ENCODE measurements at places on chromosomes 7 and 10. TPM values are rescaled to one million over a fixed set of nuclear protein-coding genes. Genes with fewer than 3 reads are reported as not detected.

The MYH16 gene
- total RNA-seq = not detected

The TRPV5 gene
- not detected for total RNA-seq

The IQUB gene
- not detected for total RNA-seq

The CNTNAP2 gene
- not detected for total RNA-seq

The NEUROD6 gene
- total RNA-seq = not detected

The DKK1 gene
- 0.78 TPM for total RNA-seq

The NKX2-3 gene
- total RNA-seq = not detected

Measured in gastrocnemius medialis (tissue), 4 donors.